Bronchial epithelial cell (primary cell): ENCODE measurements at places on chromosomes 7 and 10. TPM values are rescaled to one million over a fixed set of nuclear protein-coding genes. Genes with fewer than 3 reads are reported as not detected.

- DNase-seq, result no peak
These were observed 48.0 kb downstream of the SEMA3C start for GRCh38 chr7:80870813-80871212.

DNA sequence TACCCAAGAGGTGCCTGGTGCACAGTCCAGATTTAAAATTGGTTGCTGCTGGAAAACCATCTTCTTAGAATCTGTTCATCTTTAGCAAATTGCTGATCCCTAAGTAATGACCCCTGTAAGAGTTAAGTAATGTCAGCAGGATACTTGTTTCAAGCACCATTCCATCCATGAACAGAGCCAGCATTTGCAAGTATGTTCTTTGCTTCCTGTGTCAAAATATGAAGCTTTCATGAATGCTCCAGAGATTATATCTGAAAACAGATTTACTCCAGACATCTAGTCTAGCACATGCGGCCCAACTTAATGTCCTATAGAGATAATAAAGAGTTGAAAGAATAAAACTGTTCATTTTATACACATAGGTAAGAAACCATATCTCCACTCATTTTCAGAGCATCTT is 98.7 kb upstream of the ZNF438 start:
- DNase-seq, result no peak

The TMEM236 gene
- total RNA-seq, result under 0.01 and 0.26 TPM in 2 replicates

DNA sequence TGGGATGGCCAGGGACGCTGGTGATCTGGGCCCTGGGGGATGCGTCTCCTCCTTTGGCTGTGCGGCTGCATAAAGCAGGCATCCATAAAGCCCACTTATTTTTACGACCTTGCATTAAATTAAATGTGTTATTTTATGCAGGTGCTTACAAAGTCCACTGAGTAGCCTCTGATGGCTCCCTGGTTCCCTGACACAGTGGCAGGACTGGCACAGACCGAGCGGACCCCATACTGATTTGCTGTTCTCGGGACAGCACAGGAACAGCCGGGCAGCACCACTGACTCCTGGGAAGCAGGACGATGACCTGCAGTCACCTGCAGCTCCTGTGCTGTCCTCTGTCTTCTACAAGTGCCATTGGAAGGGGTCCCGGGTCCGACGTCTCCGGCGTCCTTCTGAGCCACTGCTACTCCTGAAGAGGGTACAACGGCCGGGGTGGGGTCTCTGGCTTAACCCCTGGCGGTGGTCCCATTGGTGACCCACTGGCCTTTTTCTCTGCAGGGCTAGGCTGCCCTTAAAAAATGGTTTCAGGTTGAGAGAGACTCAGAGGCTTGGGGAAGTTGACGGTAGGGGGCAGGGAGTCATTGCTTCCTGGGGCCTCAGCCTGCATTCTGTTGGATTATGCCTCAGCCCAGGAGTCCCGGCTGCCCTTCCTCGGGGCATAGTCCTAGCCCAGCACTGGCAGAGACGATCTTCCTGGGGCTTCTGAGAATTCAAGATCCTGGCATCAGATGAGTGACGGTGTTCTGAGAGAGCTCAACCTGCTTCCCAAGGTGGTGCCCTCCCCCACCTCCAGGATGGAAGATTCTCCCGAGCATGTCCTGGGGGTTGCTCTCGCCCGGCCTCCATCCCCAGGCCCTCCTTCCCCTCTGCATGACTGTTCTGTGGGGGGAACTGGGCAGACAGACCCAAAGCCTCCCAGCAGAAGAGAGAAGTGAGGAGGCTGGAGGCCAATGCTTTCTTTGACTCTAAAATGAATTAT is 330.1 kb downstream of the ADARB2 start:
- DNase-seq, result no peak

The TMEM248 gene
- total RNA-seq, result 45.3 and 51.3 TPM in 2 replicates

- DNase-seq, result no peak
These were observed at the start of gene GDF10 for GRCh38 chr10:47299611-47300428. GDF10 (plus strand) TSS chr10:47300197; CDS start chr10:47300652, 455 bp downstream.

DNA sequence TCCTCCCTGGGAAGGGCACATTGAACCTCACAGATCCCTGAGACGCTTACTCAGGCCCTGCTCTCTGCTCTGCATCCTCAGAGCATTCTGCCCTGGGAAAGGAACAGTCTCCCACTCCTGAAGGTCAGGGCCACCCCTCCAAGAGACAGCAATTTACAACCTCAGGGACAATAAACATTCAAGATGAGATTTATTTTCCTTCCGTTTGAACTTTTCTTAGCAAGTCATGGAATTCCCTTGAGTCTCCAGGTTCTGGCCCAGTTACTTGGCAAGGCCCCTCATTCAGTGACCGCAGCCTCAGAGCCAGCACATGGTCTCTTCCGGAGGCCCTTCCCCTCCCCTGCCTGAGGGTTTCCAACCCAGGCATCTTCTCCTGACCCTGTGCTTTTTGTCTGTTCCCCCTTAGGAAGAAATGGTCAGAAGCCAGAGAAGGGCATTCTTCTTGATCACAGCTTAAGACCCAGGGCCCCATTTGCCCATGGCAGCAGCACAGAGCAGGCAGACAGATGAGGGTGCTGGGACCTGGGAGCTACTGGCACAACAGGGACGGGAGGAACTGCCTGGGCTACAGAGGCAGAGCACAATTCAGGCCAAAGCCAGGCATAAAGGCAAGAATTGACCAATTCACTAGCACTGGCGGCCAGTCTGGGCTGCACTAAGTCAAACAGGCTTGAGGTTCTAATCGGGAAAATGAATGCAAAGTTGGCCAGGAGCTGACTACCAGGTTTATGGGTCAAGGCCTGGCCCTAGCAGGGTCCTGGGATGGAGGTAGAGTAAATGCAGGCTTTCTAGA is 56.7 kb downstream of the VSTM4 start:
- no peak for DNase-seq

DNA sequence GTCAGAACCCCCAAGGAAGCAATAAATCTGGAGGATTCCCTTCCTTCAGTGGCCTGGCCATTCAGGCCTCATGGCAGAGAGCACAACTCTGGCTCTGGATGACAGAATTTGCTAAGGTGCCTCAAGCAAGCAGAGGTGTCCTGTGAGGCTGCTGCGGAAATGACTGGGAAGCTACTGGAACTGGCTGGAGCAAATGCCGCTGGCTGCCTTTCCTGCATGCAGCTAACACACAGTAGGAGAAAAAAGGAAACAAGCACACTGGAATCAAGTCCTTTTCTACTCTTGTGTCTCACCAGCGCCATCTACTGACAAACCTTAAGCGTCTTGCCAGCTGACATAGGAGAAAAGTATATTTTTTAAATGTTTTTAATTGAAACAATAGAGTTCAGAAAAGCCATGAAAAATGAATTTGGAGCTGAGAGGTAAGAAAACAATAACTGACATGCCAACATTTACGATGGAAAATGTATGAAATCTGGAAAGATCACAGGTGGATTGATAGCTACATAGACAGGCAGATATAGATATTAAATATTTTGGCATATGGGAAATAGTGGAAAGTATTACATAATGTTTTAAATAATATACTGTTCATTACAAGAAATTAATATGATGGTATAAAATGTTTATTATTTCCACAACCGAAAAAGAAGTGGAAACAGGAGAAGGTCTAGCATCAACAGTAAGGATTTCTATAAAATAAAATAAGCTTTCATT is 951.6 kb downstream of the ANKRD7 start:
- peak; percentile 67 for DNase-seq

The IFIT2 gene
- total RNA-seq, result 0.13 and 0.26 TPM in 2 replicates

GRCh38 chr7:26321435-26321834 is 29.8 kb downstream of the SNX10 start:
- DNase-seq, result peak; percentile 61

The C10orf90 gene
- total RNA-seq, result not detected in 2 replicates

DNA sequence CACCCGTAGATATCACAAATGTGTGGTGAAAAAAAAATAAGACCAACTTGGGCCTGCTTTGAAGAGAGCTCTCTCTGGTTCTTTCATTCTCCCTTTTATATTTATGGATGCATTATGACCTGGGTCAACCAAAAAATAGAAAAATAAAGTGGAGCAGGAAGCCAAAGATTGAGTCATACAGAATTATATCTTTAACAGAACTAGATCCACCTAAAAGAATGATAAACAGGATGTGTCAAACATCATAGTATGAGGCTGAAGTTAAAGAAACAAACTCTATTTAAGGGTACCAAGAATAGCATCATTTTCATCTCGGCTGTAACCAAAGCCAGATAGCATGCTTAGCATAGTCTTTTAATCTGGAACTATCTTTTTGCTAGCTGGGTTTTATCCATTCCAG is 28.8 kb upstream of the NMT2 start:
- no peak for DNase-seq

GRCh38 chr10:59587756-59588140 is 121.9 kb downstream of the SLC16A9 start:
- no peak for DNase-seq

The C10orf53 gene
- total RNA-seq, result not detected in 2 replicates

DNA sequence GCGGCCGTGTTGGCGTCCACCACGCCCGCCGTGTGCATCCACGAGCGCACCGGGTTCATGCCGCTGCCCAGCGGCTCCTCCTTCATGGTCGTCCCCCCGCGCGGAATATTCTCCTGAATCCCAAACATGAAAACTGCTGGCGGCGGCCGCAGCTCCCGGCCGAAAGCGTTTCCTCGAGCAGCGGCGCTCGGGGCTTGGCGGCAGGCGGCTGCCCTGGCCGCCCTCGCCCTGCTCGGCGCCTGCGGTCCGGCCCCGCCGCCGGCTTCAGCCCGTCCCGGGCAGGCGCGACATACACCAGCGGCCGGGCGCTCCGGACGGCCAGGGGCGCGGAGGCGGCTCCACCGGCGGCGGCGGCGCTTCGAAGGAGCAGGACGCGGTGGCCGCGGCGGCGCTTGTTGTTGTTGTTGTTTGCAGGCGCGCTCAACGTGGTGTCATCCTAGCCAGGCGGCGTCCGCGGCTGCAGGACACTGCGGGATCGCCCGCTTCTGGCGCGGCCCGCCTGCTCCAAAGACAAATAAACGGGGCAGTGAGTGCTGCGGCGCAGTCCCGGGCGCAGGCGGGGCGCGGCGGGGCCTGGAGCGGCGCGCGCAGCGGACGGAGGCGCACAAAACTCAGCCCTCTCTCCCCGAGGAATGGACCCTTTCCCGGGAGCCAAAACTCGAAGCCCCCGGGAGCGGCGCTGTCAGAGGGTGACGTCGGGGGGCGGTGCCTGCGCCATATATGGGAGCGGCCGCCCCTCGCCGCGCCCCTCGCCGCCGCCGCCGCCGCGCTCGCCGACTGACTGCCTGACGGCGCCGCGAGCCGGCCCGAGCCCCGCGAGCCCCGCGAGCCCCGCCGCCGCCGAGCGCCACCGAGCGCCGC is at the start of gene EBF3:
Gene EBF3 (minus strand): TSS at position 634 of the 861 bp plus-strand sequence. CDS start 506 bp downstream, at position 128.
- no peak for DNase-seq

The CCL24 gene
- not detected in 2 replicates for total RNA-seq

GRCh38 chr10:67261300-67261797 is 335.5 kb downstream of the LRRTM3 start:
- no peak for DNase-seq

The SORCS3 gene
- not detected in 2 replicates for total RNA-seq

The CALML5 gene
- total RNA-seq, result 0.79 and 4.4 TPM in 2 replicates

- no peak for DNase-seq
These were observed 23.7 kb upstream of the C10orf105 start for GRCh38 chr10:71743089-71743838.

GRCh38 chr7:67608806-67609205 is 612.2 kb downstream of the TYW1 start:
- no peak for DNase-seq

The CEP41 gene
- total RNA-seq, result 3.1 and 4.2 TPM in 2 replicates

The ACTR3C gene
- 4.2 and 6.4 TPM in 2 replicates for total RNA-seq

The CTNNA3 gene
- under 0.01 TPM in 1 of 2 replicates, not detected in the other for total RNA-seq

DNA sequence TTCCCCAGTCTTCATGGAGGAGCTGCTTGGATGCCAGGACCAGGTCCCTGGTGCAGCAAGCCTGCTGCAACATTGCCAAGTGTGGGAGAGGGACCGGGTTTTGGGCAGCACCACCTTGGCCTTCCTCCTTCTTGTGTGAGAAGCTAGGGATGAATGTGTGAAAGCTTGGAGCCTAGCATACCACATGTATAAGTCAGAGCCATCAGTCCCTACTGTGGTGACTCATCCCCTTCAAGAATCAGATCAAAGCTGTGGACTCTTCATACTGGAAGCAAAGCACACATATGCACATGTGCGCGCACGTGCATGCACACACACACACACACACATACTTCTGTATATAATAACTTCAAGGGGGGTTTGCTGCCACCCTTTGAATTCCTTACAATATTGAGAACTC is 527.8 kb downstream of the LRMDA start:
- DNase-seq, result peak; percentile 81

DNA sequence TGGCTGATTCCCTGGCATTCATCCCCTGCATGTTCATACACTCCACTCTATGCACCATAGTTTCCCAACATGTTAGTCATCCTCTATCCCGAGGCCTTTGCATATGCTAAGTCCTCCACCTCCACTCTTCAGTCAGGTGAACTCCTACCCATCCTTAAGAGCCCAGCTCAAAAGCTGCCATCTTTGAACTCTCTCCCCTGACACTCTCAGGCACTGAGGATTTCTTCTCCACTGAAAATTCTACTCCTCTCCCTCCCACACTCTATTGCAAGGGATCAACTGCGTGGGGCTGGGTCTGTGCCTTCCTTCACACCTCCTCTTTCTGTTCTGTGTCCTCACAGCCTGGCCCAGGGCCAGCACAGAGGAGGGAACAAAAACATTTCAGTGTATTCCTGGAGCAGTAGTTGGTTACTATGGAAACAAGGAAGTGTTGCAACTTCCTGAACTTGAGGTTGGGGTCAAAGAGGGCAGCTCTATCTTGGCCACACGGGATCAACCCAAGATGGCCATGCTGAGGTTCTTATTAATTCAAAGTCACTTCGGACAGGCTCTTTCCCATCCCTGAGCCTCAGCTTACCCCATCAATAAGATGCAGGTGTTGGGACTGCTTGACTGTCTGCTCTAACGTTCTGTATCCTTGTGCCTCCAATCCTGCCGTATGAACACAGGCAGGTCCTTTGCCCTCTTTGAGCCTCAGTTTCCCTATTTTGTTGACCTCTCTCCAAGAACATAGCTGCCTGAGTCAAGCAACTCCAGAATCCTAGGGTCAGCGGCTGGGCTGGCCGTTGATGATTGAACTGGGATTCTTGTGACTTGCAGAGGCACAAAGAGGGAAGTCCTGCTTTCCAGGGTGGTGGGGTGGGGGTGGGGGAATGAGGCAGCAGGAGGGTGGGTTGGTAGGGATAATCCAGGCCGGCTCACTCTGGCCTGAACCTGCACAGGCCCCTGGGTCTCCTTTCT is 15.5 kb downstream of the ZMIZ1 start:
- DNase-seq, result peak; percentile 93

DNA sequence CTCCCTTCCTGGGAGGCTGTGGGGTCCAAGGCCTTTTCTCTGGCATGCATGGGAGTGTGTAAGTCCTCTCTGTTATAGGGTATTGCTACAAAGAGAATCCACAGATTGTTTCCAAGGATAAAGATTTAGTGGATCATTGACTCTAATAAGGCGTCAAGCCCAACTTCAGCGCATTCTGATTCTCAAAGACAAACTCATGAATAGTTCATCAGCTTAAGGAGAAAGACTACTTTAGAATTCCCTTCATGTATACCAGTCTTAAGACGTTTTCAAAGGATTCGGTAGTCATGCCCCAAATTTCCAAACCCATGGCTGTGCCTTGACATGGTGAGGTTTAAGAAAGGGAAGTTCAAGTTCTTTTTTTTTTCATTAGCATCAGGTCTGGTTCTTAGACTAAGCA is 46.6 kb upstream of the ABLIM1 start:
- no peak for DNase-seq
